ENCODE measurements at places on chromosomes 6 and 20.

GRCh38 chr6:144012534-144012933 is 4.5 kb upstream of the PLAGL1 start:
- DNase-seq, result no peak

DNA sequence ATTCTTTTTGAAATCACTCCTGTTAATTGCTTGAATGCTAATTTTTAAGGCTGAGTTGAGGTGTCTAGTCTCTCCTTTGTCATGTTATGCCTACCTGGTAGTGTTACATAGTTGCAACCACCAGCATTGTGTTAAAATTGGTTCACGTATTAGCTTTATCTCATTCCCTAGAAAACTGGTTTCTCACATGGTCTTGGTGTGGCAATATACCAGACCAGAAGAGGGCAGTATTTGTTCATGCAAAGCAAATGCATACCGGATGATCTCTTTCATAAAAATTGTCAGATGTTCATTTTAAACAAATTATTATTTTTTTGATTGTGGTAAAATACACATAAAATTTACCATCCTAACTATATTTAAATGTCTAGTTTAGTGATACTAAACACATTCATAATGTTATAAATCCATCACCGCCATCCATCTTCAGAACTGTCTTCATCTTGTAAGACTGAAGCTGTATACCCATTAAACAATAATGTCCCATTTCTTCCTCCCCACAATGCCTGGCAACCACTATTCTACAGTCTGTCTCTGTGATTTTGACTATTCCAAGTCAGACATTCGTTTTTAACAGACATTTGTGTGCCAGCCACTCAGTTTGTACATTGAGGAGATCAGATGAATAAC is 92.8 kb downstream of the ATRN start:
- no peak for DNase-seq

DNA sequence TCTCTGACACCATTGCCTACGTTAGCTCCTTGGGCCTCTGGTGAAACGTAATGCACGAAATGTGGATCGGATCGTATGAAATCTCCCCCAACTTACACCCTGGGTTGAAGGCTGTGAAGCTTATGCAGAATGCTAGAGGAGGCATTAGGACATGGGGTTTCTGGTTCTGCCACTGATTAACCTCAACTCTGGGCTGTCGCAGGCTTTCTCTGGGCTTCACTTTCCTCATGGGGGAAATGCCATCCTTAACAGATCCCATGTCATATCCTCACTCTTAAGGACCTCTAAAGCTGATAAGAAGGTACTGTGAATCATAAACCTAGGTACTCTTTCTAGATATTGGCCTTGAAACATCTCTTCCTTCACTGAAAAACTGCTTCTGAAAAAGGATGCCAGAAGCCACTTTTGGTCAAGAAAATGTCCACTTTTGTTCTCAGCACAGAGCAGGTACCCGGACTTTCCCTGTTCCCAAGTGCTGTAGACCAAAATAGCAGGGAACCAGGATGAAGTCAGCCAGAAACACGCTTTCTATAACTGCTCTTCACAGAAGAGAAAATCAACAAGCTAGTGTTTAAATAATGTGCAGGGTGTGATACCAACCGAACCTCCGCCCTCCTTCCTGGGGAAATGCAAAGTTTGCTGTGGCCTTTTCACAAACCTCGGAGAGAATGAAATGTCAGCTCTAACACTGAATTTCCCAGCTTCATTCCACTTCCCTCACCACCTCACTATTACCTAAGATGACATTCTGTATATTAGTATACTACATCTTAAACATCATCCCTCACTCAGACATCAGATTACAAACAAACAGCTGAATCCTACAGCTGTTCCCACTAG is 118.9 kb downstream of the BACH2 start:
- DNase-seq, result no peak

DNA sequence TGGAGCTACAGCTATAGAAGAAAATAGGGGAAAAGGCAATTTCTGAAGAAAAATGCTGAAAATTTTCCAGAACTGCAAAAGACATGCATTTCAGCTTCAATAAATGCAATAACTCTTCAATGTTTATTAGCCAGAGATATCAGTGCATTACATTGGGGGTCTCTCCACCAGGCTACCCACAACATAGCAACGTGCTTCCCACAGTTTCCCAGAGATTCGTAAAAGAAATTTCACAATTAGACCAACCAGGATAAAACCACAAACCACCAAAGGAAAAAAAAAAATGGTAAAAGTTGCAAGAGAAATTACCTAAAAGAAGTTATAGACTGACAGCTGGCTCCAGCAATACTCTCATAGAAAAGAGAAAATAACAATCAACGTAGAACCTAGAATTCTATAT is 16.0 kb downstream of the LY86 start:
- no peak for DNase-seq

GRCh38 chr6:14876778-14877613 is 368.9 kb upstream of the JARID2 start:
- DNase-seq, result no peak

All from activated T-cell treated with anti-CD3 and anti-CD28 coated beads for 48 hours (primary cell).